ENCODE measurements at places on chromosomes 3 and 15.

DNA sequence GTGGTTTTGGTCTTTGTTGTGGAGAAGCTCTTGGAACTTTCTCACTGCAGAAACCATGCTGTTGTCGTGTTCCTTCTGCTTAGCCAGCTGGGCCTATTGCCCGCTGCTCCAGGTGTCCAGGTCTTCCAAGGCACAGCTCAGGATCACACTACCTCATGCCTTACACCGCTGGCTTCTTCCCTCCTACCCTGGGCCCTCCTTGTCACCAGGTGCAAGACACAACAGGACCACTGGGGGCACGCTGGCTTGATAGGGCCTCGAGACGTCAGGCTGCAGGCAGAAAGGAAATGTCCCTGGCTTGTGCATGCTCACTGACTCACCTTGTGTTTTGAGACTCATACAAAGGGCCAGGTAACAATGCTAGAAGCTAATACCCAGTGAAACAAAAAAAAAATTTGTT is 32.3 kb downstream of the PAQR9 start:
- DNase-seq = no peak

DNA sequence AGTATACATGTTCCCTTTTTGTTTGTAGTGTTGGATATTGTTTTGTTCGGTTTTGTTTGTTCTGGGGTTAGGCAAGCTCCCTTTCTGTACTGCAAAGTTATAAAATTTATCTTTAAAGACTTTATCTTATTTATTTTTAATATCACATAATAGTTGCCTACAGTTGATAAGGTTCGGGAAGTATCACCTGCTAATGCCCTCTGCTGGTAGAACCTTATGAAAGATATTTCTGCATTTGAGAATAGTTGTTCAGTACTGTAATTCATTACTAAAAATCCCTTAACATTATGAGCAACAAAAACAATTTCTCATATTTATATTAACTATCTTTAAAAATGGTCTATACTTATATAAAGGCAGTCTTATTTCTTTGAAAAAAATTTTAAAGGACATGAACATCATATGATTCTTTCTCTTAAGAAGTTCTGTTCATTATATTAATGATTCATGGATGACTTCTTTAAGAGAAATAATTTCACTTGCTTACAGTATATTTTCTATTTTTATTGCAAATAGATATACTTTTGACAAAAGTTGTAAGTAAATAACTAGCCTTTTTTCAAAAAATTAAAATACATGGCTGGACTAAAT is 1126.8 kb downstream of the SI start:
- DNase-seq = no peak

GRCh38 chr15:82843566-82843965 is 34.1 kb downstream of the WHAMM start:
- no peak for DNase-seq

- DNase-seq = no peak
These were observed 131.5 kb downstream of the WNT7A start for GRCh38 chr3:13748276-13748879.

DNA sequence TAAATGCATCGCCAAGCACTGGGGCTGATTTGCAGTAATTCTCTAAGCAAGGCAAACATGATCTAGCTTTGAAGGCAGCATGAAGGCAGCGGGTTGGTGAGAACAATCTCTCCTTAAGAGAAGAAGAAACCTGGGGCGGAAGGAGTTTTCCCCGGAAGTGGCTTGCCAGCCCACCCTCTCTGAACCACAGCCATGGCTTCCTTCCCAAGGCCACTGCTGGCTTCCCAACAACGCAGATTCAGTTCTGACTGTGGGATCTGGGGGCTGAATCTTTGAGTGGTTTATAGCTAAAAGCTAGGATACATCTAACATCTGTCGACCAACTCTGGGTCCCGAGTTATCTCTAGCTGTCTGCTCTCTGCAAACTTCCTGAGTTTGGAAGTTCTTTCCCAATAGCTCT is 4.3 kb upstream of the CPN2 start:
- no peak for DNase-seq
